Activated naive CD8-positive, alpha-beta T cell treated with anti-CD3 and anti-CD28 coated beads for 36 hours (primary cell): ENCODE measurements at places on chromosomes 1 and 21.

GRCh38 chr1:155463865-155464650, 98.5 kb downstream of the ASH1L start:
- H3K36me3 ChIP-seq = peaks cover 28% of the 10 kb centered on the region
- no peak for DNase-seq
- no peak overlapping the region for H3K4me3 ChIP-seq
- H3K27ac ChIP-seq = no peak overlapping the region
- H3K4me1 ChIP-seq = peaks cover 45% of the 10 kb centered on the region
- no peaks in the 10 kb centered on the region for H3K27me3 ChIP-seq

GRCh38 chr1:25617625-25618432, 1.2 kb downstream of the MAN1C1 start:
- H3K27ac ChIP-seq = peak overlapping the region; percentile 71
- peaks cover 68% of the 10 kb centered on the region for H3K4me1 ChIP-seq
- H3K4me3 ChIP-seq = peak overlapping the region; percentile 85
- no peak for DNase-seq
- no peaks in the 10 kb centered on the region for H3K36me3 ChIP-seq

DNA sequence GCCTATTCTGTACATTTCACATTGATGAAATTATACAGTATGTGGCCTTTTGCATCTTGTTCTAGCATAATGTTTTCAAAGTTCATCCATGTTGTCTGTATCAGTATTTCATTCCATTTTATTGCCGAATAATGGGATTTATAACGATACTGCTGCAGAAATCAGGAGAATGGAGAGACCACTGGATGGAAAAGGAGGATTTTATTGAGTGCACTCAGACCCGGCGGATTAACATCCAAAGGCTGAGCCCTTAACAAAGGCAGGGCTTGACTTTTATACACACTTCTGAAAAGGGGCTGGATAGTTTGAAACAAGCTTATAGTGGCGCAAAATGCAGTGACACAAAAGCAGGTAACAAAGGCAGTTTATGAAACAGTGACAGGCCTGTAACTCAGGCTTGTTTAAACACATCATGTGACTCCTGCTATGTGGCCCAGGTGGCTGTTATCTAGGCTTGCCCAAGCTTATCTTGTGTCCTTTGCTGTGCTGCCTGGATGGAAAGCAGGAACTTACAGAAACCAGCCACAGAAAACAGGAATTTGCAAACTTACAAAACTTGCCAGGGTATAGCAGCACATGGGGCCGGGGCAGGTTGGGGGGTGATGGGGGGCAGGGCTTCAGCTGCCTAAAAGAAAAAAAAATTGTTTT, 32.8 kb upstream of the KCNJ15 start:
- H3K27ac ChIP-seq = no peak overlapping the region
- peaks cover 3% of the 10 kb centered on the region for H3K27me3 ChIP-seq
- H3K36me3 ChIP-seq = peaks cover 6% of the 10 kb centered on the region
- H3K4me3 ChIP-seq = no peak overlapping the region
- no peak for DNase-seq

DNA sequence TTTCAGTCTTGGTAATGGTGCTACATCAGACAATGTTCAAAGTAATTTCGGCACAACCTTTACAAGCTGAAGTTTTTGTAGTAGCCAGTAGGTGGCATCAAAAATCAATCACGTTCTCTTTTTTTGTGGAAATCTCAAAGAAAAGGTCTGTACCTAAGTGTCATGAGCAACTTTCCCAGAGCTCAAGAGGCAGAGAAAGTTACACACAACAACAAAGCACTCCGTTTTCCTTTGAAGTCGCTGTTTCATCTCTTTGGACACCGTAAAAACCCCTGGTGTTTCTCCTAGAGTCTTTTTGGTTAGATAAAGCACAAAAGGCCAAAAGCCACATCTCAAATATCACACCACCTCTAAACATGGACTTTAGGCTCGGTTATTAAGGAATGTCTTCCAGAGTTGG, 131.6 kb downstream of the LHX8 start:
- no peak for DNase-seq
- no peaks in the 10 kb centered on the region for H3K36me3 ChIP-seq
- H3K4me3 ChIP-seq = no peak overlapping the region
- peaks cover 6% of the 10 kb centered on the region for H3K27me3 ChIP-seq

DNA sequence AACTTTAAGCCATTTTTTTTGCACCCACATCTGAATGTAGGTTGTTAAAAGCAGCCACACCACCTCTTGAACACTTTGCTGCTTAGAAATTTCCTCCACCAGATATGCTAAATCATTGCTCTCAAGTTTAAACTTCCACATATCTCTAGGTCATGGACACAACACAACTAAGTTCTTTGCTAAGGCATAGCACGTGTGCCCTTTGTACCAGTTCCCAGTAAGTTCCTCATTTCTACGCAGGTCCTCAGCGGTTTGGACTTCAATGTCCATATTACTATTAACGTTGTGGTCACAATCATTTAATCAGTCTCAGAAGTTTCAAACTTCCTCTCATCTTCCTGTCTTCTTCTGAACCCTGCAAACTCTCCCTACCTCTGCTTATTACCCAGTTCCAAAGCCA, 661.6 kb upstream of the PKN2 start:
- H3K4me1 ChIP-seq = no peaks in the 10 kb centered on the region
- no peak overlapping the region for H3K27ac ChIP-seq
- no peaks in the 10 kb centered on the region for H3K36me3 ChIP-seq

GRCh38 chr1:242425232-242425631, 99.3 kb downstream of the PLD5 start:
- H3K4me1 ChIP-seq = no peaks in the 10 kb centered on the region
- no peaks in the 10 kb centered on the region for H3K36me3 ChIP-seq
- no peaks in the 10 kb centered on the region for H3K27me3 ChIP-seq
- DNase-seq = no peak
- no peak overlapping the region for H3K4me3 ChIP-seq

DNA sequence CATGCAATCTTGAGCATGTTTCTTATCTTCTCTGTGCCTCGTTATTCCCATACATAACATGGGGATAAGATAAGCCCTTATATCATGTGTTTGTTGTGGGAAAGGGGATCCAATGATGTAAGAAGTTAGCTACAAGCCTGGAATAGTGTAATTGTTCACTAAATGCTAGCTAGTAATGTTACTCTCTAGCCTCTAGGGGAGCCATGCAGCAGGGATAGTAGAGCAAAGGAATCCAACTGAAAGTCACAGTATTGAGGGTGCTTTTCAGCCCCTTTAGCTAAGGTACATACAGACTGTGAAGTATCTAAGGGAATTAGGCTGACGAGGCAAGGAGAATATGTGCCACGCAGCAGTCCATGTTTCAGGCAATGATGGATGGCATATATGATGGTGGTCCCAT, 46.9 kb downstream of the IL23R start:
- no peak for DNase-seq
- no peak overlapping the region for H3K27ac ChIP-seq
- H3K27me3 ChIP-seq = no peaks in the 10 kb centered on the region
- H3K4me1 ChIP-seq = peaks cover 46% of the 10 kb centered on the region
- no peak overlapping the region for H3K4me3 ChIP-seq

DNA sequence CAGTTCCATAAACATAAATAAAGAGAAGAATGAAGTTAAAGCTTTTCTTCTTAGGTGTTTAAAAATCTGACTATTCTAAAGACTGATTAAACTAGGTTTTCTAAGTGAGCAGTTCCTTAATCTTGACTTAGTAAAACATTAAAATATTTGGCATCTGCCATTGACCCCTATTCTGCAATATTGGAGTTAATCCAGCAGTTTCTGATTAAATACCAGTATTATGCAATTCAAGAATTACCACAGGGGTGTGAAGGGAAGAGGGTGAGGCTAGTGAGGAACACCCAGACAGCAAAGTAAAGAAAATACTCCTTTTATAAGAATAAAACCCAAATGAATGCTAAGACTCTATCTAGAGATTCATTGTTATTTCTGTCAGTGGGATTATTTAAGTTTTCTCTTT, 40.9 kb downstream of the CLIC4 start:
- DNase-seq = no peak
- H3K4me3 ChIP-seq = no peak overlapping the region
- no peak overlapping the region for H3K27ac ChIP-seq
- H3K4me1 ChIP-seq = peaks cover 2% of the 10 kb centered on the region
- H3K27me3 ChIP-seq = no peaks in the 10 kb centered on the region
- H3K36me3 ChIP-seq = no peaks in the 10 kb centered on the region

- no peak within 1 kb of the TSS for H3K27ac ChIP-seq
- peak; percentile 81 for DNase-seq
- H3K36me3 ChIP-seq = peaks cover 2% of the 10 kb centered on the region
- H3K27me3 ChIP-seq = peaks cover 32% of the 10 kb centered on the region
- H3K4me1 ChIP-seq = peaks cover 2% of the 10 kb centered on the region
- H3K4me3 ChIP-seq = peak within 1 kb of the TSS; percentile 54
Observed at GRCh38 chr1:39491146-39491921, at the start of gene BMP8A. Gene BMP8A, plus strand, starts transcription at chr1:39491636. Its CDS starts 356 bp downstream, at chr1:39491992.
